Cardiac fibroblast (primary cell): ENCODE measurements at places on chromosomes 3 and 15.

DNA sequence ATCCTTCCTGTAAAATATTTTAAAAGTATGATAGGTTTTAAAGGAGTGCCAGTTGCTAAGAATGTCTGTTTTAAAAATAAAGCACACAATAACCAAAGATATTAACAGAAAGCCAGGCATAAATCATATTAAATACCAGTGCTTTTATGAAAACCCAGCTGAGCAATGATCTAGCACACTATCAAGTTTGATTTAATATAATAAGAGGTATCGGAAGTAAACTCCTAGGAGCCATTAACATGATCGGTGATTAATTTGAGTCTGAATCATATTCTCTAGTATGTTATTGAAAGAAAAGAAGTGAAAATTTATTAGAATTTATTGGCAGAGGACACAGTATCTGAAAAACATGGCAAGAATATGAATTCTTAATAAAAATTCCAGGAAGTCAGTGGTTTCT lies 91.7 kb downstream of the SPATA16 start:
- no peak for DNase-seq

GRCh38 chr3:39038165-39038564 lies 13.6 kb downstream of the SCN11A start:
- DNase-seq: peak; percentile 37

DNA sequence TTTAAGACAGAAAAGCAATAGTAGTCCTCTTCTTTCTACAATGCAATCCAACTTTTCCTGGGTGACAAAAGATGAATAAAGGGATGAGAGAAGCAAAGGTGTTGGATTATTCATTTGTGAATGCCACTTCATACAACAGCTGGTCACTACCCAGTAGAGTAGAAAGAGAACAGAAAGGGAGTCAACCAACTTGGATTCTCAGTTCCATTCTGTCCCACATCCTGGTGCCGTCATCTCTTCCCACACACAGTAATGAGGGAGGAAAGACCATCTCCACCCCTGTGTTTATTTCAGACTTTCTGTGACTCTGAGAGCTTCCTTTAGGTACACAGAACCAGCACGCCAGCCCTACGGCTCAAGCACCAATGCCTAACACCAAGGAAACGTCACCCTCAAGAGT lies 71.0 kb downstream of the FOXP1 start:
- DNase-seq: no peak

- DNase-seq: no peak
These were observed 46.2 kb downstream of the CTDSPL start for GRCh38 chr3:37907906-37908305.

GRCh38 chr3:31047673-31048072 lies 153.2 kb upstream of the GADL1 start:
- no peak for DNase-seq

DNA sequence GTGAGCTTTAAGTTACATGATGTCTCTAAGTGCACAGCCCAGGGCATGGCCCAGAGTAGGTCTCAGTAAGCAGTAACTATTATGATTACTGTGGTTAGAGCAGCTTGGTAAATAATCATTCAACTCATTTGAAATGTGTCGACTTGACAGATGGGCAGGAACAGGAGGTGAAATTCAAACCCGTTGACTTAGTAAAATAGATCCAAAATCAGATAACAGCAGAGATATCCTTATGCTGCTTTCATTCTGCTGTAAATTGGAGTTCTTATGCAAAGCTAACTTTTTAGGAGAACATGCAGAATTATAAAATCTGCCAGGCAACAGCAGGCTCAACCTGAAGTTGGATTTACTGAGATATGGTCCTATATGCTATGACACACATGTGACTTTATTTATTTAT lies 118.7 kb upstream of the KLHL25 start:
- no peak for DNase-seq

GRCh38 chr3:30269751-30270445 lies 336.5 kb upstream of the TGFBR2 start:
- no peak for DNase-seq

- DNase-seq: peak; percentile 70
These were observed 117.5 kb downstream of the CMSS1 start for GRCh38 chr3:99934975-99935797.

DNA sequence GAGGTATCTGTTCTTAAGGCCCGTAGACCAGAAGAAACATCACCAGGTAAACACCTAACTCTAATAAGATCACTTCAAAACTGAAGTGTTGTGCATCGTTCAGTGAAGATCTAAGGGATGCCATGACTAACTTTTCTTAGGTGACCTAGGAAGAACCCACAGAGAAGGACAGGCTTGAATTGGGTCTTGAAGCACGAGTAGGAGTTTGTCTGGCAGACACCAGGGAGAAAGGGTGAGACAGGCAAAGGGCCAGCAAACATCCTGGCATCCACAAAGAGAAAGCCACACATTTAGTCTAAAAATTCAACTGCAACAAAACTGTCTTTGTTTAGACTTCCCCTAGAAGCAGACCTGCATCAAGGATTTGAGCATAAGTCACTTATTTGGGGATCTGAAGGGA lies 15.5 kb upstream of the CMTM8 start:
- no peak for DNase-seq

- peak; percentile 7 for DNase-seq
These were observed 200.7 kb downstream of the TJP1 start for GRCh38 chr15:29621616-29622015.

GRCh38 chr3:180189310-180189648 lies 152.5 kb upstream of the PEX5L start:
- DNase-seq: no peak

DNA sequence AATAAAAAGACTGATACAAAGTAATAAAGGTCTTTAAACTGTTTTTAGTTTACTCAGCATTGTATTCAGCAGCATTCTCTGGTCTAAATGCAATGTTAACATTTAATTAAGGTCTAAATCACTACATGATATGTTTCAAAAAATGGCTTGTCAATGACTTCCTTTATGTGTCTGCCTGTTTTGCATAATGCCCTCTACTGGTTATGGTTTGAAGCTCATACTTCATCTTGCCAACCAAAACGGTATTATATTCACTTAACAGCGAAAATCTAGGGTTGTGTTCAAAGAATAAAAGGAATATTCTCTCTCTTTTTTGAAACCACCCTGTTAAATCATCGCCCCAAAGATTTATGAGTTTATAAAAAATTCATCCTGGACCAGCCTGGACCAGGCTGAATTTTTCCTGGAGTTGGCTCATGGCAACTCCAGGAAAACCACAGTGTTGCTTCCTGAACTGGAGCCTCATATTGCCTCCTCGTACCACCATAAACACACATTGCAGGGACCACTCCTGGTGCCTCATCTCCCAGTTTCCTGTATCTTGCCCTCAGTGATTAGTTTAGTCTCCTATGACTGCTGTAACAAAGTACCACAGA lies 6.7 kb upstream of the NCEH1 start:
- DNase-seq: peak; percentile 14

DNA sequence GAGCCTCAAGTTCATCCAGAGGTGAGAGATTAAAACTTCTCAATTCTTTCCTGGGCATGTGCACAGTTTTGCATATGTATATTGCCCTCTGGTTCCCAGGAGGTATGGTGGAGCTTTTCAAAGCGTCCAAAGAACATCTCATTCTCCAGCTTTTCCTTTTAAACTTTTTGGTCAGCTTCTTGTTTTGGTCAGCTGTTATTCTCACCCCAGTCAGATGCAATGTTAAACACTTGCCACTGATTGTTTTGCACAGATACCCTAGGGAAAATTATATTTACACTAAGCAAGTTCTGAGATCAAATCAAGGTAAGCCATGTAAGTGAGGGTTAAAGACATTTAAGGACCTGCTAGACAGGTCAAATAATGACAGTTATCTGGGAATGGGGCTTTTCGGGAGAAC lies 261.3 kb downstream of the EDEM1 start:
- no peak for DNase-seq

GRCh38 chr15:61634837-61635236 lies 405.7 kb upstream of the RORA start:
- no peak for DNase-seq

- peak; percentile 78 for DNase-seq
These were observed 462.0 kb downstream of the PDCD6IP start for GRCh38 chr3:34260271-34261000.

- DNase-seq: no peak
These were observed 108.1 kb downstream of the PEAK1 start for GRCh38 chr15:77311618-77312398.

DNA sequence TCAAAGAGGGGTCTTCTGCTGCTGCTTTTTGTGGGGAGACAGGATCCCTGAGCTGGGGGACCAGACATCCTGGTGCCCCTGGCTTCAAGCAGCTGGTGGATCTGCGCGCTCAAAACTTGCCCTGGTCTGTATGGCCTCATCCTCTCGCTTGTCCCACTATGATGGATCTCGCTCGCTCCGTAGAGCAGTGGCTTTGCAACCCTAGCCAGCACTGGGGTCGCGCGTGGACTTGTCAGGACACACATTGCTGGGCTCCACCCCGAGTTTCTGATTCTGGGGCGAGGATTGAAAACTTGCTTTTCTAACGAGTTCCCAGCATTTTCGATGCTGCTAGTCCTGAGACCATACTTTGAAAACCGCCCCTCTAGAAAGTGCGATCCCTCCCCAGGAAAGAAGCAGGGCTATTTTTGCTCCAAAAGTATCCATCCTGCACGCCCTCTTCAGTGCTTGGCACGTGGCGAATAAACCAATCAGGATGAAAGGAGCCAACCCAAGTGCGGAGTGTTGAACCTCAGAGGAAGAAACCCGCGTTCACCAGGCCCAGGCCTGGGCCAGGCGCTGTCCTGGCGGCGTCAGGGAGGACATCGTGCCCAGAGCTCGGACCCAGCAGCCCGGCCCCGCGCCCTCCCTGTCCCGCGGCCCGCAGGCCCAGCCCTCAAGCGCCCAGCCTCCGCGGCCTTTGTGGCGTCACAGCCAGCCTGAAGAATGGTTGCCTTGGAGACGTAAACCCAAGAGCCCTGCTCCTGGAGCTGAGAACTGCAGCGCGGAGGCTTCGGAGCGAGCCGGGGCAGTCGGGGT lies at the start of gene CFAP100:
TSS of gene CFAP100 (plus strand) at position 731 of the 798 bp plus-strand sequence. CDS start 1,092 bp downstream, outside the sequence.
- DNase-seq: peak; percentile 37

DNA sequence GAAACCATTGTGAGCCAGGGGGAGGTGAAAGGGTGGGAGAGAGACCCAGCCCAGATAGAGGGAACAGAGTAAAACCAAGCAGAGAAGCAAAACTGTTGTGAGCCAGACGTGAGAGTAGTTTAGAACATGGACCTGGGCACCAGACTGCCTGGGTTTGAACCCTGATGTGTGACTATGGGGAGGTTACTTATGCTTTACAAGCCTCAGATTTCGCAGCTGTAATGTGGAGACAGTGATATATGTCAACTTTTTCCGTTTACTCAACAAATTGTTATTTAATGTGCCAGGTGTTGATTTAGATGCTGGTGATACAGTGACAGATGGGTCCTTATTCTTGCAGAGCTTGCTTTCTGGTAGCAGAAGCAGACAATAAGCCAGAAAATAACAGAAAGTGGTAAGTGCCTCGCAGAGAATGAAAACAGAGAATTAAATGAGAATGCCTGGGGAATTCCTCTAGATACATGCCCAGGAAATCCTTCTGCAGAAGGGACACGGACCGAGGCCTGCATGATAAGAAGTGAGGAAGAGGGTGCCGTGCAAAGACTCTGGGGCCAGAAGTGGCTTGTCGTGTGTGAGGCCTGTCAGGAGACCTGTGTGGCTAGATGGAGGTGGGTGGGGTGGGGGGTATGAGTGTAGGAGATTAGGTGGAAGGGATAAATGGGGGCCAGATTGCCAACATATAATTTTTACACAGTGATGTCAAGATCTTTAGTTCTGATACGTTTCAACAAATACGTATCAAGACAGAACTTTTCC lies 15.0 kb downstream of the KAT2B start:
- no peak for DNase-seq

GRCh38 chr15:94203306-94203705 lies 28.1 kb upstream of the MCTP2 start:
- no peak for DNase-seq

- no peak for DNase-seq
These were observed 66.3 kb downstream of the NEK10 start for GRCh38 chr3:27302891-27303290.

- peak; percentile 66 for DNase-seq
These were observed 1.4 kb upstream of the IL17RC start for GRCh38 chr3:9915254-9916141.

- peak; percentile 70 for DNase-seq
These were observed 513 bp downstream of the CLASP2 start for GRCh38 chr3:33717616-33717865.

GRCh38 chr3:29153811-29154210 lies 127.1 kb upstream of the RBMS3 start:
- peak; percentile 18 for DNase-seq
